ENCODE measurements at places on chromosomes 6 and 20.
A peak's percentile ranks its signal among the peaks of the same experiment; 100 is the strongest.

DNA sequence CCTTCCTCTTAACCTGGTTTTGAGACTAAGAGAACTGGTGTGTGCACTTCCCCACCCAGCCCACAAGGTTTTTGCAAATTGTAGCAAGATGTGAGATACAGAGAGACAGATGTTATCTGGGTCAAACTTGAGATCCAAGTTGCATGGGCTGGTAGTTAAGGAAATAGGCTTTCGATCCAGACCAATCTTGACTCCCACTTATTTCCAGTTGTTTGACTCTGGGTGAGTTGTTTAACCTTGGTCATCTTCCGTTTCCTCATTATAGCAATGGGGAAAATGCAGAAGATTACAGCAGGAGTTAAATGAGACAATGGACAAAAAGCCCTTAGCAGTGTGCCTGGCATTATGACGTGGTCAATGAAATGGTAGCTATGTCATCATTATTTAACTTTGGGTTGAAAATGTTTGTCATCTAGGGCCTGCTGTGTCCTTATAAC lies 1.7 kb downstream of the SNX21 start:
- DNase-seq = no peak

DNA sequence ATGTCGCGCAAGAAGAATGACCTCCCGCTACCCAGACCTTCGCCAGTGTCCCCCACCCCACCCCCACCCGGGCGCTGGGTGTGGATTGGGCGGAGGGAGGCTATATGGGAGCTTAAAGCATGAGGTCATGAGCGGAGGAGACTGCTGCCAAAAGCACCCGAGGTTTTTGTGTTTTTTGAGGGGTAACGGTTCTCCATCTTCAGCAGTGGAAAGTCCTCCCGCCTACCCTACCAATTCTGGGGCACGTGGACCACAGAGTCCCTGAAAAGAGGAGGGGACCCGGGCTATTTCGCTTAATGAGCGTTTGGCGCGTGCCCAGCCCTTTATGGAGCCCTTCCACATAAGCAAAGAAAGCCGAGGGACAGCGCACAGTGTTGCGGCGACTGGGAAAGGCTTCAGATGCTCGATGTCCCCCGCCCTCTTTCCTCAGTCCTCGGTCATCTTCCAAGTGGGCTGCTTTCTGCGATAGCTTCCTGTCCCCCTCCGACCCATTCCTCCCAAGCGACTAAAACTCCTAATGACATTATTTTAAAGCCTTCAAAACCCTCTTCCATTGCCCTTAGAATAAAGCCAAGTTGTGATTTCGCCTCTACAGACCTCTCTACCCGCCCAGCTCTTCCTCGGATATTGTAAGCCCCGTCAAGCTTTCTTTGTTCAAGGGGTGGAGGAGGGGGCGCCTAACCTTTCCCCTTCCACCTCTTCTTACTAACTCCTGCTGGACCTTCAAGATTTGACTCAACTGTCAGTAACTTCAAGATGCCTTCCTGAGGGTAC lies 2.1 kb upstream of the TRERF1 start:
- DNase-seq = peak; percentile 61

- DNase-seq = no peak
Measured at GRCh38 chr20:25324412-25324811, 66.2 kb downstream of the ABHD12 start.

GRCh38 chr6:66376001-66376400 lies 669.0 kb upstream of the EYS start:
- DNase-seq = no peak

- no peak for DNase-seq
Measured at GRCh38 chr6:43879722-43880121, 109.7 kb downstream of the VEGFA start.

GRCh38 chr6:8821981-8822381 lies 386.6 kb upstream of the SLC35B3 start:
- no peak for DNase-seq

- no peak for DNase-seq
Measured at GRCh38 chr20:62212299-62212698, 7.8 kb downstream of the HRH3 start.

GRCh38 chr6:74366634-74367033 lies 670.6 kb downstream of the CD109 start:
- DNase-seq = no peak

DNA sequence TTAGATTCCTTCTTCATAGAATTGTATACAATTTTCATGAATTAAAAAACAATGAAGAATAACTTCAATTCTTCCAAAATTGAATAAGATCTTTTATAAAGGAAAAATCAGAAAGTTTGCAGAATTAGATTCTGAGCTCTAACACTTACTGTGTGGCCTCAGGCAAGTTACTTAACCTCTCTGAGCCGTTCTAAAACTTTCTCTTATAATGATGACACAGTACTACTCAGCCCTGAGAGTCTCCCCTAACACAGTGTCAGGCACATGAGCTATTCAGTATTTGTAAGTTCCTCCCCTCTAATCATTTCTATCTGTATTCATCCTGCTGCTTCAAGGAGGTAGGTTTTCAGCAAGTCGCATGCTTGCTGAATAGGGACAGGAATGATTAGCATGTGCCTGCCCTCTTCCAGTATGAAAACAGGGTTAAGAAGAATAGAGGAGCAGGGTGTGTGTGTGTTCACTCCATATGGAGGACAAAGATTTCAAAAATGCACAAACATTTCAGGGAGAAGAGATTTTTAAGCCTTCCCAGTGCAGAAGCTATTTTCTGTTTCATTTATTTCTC lies 11.4 kb downstream of the ID4 start:
- DNase-seq = no peak

DNA sequence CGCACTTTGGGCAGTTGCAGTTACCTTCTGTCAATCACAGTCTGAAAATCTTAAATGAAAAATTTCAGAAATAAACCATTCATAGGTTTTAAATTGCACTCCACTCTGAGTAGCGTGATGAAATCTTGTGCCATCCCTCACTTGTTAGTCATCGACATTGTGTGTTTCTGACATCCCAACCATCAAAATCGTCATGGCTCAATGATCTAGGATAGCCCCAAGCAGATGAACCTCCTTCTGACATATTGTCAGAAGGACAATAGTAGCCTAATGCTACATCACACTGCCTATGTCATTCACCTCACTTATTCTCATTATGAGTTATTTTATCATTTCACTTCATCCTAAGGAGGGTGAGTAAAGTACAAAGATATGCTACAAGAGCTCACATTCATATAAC lies 284.8 kb downstream of the PTPRK start:
- DNase-seq = no peak
